ENCODE measurements at places on chromosomes 5 and 9. TPM values are rescaled to one million over a fixed set of nuclear protein-coding genes. Genes with fewer than 3 reads are reported as not detected.

The IFNE gene
- total RNA-seq: 2.9 TPM

The TAL2 gene
- 0.35 TPM for total RNA-seq

The ADAMTS6 gene
- 2.2 TPM for total RNA-seq

The C9orf50 gene
- not detected for total RNA-seq

The ANXA2R gene
- total RNA-seq: 0.35 TPM

The CCDC112 gene
- 4.3 TPM for total RNA-seq

The C8G gene
- not detected for total RNA-seq

The SLC6A3 gene
- not detected for total RNA-seq

The N4BP3 gene
- 3.0 TPM for total RNA-seq

The SPINK6 gene
- 10.8 TPM for total RNA-seq

The PKD2L2 gene
- not detected for total RNA-seq

The C6 gene
- total RNA-seq: not detected

The ZNF366 gene
- not detected for total RNA-seq

The BARHL1 gene
- not detected for total RNA-seq

The CDC20B gene
- total RNA-seq: not detected

The MCTP1 gene
- total RNA-seq: 1.3 TPM

The LTC4S gene
- total RNA-seq: 1.4 TPM

The ARHGEF39 gene
- total RNA-seq: 5.5 TPM

The SMARCA2 gene
- 67.8 TPM for total RNA-seq

The CXCL14 gene
- total RNA-seq: 8.5 TPM

The SPATA31E1 gene
- not detected for total RNA-seq

The PRDM9 gene
- total RNA-seq: not detected

The MINAR2 gene
- not detected for total RNA-seq

The GDNF gene
- not detected for total RNA-seq

The IFNA13 gene
- not detected for total RNA-seq

The PCDHB7 gene
- total RNA-seq: not detected

The UBAC1 gene
- 54.4 TPM for total RNA-seq

All from airway epithelial cell (primary cell).